IPS DF 19.7 (cell line): ENCODE measurements at places on chromosomes 3 and 15.

GRCh38 chr3:186784820-186785494 lies 1.6 kb downstream of the EIF4A2 start:
- no peak for DNase-seq

GRCh38 chr3:139310474-139310933 lies 33.3 kb upstream of the MRPS22 start:
- no peak for DNase-seq

DNA sequence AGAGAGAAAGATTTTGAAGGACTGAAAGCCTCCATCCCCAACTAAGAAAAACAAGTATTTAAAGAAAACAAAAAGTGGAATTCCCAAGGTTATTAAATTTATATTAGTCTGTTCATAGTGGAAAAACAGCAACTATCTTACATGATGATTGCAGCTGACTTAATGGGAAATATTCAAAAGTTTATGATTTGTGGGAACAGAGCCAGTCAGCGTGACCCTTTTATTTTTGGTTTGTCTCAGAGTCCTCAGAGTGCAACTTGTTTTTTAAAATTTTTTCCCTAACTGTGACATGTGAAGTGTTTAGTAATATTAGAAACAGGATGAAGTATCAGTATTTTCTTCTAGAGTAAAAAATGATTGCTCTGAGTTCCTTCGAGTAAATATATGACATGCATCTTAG lies 441.9 kb upstream of the MCTP2 start:
- DNase-seq, result no peak

DNA sequence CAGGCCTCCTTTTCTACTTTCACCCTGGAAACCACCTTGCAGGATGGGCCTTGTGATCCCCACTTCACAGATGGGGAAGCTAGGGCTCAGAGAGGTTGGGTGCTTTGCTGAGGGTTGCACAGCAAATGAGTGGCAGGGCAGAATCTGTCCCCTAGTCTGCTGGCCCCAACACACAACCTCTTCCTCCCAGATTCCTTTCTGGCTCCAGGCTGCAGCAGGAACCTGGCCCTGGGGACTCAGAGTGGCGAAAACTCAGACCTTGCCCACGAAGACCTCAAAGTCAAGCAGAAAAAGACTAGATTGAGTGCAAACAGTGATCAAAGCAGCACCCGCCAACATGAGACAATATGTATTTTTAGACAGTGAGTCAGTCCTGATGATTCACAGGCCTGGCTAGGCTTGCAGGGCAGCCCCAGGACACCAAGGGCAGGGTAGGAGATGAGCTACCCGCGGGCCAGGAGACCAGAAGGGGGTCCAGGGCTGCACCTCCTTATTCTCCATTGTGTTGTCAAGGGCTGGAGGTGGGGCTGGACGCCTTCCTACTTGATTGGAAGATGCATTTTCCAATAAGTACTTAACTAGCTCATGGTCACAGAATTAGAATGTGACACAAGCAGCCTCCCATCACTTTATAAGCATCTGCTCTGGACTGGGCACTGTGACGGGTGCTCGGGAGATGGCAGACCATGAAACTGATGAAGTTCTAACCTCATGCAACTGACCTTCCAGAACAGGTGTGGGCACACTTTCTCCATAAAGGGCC lies 23.9 kb downstream of the GOLGA6L2 start:
- DNase-seq, result no peak

DNA sequence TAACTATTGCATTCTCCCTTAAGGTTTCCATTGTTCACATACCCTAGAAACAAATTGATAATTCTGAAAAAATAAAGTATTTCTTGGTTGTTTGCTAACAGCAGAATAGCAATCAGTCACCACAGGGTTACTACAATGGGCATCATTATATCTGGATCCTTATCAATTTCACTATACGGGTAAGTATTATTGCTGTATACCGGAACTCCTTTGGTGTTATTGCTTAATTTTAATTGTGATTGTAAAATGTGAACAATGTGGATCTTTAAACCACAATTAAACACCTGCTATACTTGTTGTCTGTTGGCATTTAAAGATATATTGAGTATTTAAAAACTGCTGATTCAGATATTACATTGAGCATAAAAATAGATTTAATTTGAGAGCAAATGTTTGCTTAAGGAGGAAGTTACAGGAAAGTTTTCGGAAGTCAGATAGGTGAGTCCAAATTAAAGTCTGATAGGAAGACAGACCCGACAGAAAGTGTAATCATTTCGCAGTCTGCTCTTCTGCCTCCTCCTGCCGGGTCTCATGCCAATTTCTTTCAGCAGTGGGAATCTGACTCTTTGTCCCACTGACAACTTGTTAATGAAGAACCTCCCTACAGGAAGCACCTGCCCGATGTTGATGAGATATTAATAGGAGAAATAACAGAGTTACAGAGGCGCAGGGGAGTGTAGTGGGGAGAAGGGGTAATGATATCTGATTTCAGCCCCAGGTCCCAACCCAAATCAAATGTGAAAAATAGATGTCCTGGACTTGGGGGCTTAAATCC lies 169.7 kb upstream of the TBC1D5 start:
- DNase-seq, result no peak

GRCh38 chr3:196241704-196242103 lies 25.4 kb downstream of the SLC51A start:
- no peak for DNase-seq

- no peak for DNase-seq
Observed at GRCh38 chr15:68983961-68984481, 30.5 kb upstream of the NOX5 start.

DNA sequence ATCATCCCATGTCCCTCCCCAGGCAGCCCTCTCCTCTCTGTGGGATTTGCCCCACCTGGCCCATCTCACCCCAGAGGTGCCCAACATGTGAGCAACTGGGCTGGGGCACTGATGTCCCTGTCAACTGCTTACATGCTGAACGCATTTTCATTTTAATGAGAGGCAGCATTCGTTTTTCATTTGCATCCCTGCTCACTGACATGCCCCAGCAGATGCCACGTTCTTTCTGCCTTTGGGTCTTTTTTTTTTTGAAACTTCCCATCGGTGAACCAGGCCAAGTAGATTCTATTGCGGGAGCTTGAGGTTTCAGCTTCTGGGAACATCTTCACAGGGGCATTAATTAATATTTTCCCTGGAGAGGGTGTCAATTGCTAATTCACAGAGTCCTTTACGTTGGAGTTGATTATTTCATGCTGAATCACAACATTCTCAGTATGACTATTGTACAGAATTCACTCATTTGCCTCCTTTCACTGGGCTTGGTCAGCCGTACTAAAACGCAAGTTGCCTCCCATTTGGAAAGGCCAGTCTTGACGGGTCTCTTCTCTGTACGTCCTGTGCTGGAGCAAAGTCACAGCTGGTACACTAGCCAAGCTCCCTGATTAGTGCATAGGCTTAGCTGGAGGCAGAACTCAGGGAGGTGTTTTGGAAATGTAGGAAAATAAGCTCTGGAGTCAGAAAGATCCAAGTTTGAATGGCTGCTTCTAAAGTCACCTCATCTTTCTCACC lies 69.8 kb downstream of the CHRNA7 start:
- DNase-seq, result no peak

DNA sequence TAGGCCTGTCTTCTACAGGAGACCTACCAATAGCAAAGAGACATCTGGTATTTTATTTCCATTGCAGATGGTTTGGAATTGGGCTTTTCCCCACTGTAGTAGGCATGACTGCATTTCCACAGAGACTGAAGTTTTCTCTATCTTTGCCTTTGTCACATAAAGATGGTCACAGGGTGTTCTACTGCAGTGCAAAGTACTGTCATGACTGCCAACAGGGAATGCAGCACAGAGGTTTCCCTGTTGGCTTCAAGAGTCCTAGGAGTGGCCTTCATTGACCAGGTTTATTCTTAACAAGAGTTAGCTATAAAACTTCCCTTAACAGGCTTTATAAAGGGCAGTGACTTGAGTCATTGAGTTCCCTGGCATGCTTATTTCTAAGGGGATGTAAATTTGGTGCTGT lies 36.8 kb upstream of the TM4SF4 start:
- DNase-seq, result no peak

- no peak for DNase-seq
Observed at GRCh38 chr3:123337948-123338619, 110.8 kb downstream of the ADCY5 start.

GRCh38 chr3:56940321-56940720 lies 120.1 kb upstream of the SPATA12 start:
- no peak for DNase-seq

DNA sequence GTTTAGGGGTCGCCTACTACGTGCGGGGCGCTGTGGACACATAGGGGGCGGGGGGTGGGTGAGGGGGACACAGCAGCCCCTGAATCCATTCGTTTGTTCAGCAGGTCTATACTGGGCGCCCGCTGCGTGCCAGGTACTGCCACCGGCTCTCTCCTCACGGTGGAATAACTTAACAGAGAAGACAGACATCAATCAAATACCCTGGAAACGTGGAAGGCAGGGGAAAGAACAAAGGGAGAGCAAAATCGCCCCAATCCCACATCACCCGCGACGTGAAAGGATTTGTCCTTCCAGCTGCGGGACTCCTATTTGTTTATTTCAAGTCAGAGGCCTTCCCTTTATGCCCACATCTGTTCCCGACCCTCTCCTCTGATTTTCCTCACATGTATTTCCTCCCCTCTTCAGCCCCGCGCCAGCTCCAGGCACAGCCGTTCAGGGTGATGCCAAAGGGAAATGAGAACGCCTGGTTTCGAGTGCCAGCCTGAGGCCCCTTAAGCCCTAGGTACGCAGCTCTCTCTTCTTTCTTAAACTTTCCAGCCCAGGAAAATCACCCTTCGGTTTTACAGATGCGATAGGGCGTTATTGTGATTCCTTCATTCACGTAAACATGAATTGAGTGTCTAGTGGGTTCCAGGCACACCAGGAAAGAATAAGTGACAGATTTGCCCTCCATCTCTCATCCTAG lies 726 bp upstream of the PROK2 start:
- no peak for DNase-seq

GRCh38 chr3:125482406-125482805 lies 37.6 kb downstream of the SNX4 start:
- DNase-seq, result no peak

DNA sequence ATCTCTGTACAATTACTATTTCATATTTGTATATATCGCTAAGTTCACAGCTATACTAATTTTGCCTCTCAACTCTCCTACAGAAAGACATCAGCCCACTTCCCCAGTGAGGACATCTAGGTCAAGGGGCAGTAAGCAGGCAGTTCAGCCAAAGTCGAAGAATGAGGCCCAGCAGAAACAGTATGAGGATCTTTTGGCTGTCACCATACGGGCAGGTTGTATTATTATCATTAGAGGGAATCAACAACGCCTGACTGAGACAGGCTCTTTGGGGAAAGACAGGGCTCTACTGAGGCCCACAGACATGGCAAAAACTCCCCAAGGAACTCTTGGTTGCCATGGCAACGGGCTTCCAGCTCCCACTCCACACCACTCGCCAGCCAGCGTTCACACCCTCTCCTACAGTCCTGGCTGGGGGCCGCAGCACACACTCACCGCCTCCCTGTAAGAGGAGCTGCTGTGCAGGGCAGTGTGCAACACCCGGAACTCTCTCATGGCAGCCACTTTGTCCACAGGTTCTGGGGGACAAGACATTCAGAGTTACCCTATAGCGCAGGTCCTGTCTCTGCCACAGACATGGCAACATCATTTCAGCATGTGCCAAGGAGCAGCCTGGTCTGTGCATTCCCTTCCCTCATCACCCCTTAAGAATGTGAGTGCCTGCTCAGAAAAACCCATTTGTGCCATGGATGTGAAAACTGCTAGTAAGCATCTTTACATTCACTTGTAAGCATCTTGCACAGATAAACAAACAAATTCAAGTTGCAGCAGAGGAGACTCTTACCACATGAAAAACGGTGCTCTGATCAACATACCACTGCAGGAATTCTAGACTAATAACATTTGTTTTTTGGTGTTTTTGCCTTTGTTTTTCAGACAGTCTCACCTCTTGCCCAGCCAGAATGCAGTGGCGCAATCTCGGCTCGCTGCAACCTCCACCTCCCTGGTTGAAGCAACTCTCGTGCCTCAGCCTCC lies 8.8 kb downstream of the UBL7 start:
- DNase-seq, result no peak
